ENCODE measurements at places on chromosomes 11 and 22.

GRCh38 chr11:122617926-122618325 lies 37.6 kb upstream of the UBASH3B start:
- no peak for DNase-seq

DNA sequence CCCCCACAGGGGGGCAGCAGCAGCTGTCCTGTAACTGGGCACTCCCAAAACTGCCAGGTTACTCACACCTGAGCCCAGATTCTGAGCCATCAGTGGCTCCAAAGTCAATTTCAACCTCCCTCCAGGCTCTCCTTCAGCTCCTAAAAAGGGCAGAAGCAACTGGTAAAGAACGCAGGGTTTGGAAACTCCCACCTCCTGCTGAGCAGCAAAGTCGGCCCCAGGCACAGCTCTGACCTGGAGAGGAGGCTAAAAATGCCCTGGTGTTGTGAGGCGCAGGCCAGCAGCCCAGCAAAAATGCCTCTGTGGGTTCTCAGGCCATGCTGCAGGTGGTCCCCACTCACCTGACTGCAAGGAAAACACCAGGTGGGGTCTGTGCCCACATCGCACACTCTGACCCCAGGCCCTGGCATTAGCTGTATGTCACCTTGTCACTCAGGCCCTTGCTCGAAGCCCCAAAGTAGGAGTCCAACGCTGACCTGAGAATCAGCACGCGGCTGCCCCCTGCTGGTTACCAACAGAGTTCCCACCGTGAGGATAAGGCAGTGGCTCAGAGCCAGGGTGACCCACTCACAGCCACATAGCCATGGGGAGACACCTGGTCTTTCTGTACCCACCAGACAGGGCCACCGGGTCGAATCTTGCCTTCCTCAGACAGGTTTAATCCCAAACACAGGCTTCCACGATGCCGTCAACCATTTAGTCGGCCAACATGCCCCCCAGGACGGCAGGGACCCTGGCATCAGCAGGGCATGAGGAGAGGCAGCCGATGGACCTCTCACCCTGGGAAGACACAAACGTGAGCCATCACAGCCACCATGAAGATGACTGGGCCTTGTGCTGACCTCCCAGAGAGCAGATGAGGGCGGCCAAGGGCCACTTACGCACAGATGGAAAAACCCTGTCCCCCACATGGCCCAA lies 11.1 kb downstream of the POLR3H start:
- peak; percentile 61 for DNase-seq

GRCh38 chr11:66015454-66015881 lies 3.7 kb downstream of the CST6 start:
- no peak for DNase-seq

GRCh38 chr11:122304306-122304705 lies 188.3 kb upstream of the BLID start:
- DNase-seq, result no peak

DNA sequence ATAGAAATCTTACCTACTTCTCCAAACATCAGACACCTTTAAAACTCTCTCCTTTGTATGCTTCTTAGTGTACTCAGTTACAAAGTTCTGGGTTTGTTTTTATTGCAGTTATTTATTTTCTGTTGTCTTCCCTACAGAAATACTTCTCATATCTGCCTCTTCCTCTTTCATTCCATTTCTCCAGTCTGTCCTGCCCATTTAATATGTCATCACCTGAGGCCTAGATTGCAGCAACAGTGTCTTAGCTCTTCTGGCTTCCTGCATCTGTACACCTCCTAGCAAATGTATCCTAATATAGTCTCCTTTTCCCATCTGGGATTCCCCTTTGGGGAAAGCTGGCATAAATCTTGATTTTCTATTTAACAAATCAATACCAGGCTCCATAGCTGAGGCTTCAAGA lies 34.9 kb upstream of the PCF11 start:
- no peak for DNase-seq

DNA sequence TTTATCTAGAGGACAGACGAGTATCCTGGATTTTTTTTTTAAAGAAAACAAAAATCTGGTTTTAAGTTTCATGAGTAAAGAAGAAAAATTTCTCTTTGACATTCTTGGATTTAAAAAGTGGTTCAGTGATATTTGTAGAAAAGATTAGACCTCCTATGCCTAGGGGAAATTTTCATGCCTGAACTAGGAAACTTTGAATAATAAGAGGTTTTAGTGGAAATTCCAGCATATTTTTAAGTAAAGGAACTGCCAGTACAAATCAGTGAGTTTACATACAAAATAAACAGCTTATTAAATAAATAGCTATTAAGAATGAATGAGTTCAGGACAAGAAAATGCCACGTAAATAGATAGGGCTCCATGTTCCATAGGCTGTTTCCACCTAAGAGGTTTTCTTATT lies 17.5 kb downstream of the JAM3 start:
- no peak for DNase-seq

DNA sequence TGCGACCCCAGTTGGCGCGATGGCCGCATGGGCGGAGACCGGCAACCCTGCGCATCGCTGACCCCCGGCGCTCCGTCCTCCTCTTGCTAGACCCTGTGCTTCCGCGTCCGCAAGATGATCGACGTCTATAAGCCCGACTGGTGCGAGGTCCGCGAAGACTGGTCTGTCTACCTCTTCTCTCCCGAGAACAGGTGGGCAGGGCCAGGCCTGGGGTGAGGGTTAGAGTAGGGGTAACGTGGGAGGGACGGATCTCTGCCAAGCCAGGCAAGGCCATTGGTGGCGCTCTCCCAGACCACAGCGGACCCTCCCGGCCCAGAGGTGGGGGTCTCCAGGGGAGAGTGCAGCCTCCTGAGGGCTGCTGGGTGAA lies 92.1 kb downstream of the CACNA1I start:
- no peak for DNase-seq

GRCh38 chr11:61151545-61152252 lies 9.5 kb downstream of the VPS37C start:
- DNase-seq, result no peak

GRCh38 chr11:28924004-28924403 lies 815.8 kb downstream of the METTL15 start:
- no peak for DNase-seq

DNA sequence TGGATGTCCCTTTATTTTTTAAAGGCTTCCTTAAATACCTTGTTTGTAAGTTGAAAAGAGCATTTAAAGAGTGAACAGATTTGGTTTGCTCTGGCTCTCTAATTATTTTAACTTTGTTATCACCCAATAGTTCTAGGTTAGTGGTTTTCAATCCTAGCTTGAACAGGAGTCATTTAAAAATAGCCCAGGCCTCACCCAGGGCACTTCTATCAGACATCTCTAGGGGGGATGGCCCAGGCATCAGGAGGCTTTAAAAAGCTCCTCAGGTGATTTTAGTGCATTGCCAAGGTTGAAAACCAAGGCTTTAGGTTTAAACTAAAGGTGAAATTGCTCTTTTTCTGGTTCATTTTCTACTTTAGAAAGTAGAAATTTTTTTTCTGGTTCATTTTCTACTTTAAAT lies 8.3 kb downstream of the CAT start:
- DNase-seq, result no peak

GRCh38 chr22:31148953-31149627 lies 8.8 kb upstream of the PLA2G3 start:
- no peak for DNase-seq

GRCh38 chr22:33081686-33082590 lies 23.8 kb upstream of the SYN3 start:
- DNase-seq, result no peak

- DNase-seq, result peak; percentile 77
Measured at GRCh38 chr22:39940757-39941305, 19.4 kb upstream of the TMA7B start.

DNA sequence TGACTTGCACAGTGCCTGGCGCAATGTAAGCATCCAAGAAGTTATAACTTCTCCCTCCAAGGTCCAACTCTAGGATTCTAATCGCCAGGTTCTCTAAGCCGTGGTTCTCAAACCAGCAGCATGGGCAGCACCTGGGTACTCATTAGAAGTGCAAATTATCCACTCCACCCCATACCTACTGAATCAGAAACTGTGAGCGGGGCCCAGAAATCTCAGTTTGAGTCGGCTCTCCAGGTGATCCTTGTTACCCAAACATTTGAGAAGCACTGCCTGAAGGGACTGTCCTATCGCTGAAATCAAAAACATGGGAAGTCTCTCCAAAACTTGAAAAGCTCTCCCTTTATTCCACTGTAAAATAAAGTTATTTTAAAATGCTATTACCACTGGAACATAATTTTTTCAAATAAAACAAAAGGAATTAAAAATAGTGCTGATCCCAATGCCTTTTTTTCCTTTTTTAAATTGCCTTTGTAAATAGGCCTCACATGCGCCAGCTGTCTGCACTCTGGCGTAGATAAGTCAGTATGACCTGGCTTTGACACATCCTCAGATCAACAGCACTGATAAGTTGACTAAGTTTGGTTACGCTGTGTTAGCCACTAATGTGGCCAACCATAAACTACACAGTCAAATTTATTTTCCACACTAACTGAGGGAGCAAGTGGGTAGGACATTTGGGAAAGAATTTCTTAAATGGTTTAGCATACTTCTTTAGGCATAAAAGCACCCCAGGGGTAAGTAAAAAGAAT lies 8.4 kb upstream of the CTR9 start:
- DNase-seq, result peak; percentile 60

GRCh38 chr22:25366408-25366807 lies 147.0 kb downstream of the CRYBB2 start:
- DNase-seq, result no peak

DNA sequence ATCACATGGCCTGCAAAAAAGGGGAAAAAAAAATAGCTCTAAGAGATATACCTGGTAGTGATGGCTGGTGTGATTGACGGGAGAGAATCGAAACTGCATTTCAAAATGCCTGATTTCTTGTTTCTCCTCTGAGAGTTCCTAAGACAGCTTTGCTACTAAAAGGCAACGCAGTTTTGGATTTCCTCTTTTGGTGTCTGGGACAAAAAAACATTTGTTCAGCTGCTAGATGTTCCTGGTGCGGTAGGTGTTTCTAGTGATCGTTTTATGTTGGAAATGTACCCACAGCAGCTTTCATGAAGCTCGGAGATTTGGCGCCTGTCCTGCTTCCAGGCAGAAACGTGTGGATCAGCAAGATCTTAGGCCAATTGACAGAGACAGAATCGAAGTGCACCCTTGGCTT lies 18.1 kb downstream of the P2RX3 start:
- DNase-seq, result no peak

DNA sequence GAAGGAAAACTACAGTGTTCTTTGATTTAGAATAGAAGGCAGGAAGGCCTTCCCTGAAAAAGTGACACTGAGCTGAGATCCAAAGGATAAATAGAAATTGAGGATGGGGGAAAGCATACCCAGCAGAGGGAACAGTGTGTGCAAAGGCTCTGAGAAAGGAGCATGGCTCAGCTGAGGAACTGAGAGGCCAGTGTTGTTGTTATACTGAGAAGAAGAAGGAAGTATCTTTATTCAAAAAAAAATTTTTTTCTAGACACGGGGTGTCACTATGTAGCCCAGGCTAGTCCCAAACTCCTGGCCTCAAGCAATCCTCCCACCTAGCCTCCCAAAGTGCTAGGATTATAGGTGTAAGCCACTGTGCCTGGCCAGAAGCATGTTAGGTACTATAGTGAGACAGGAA lies 3.5 kb upstream of the PIK3C2A start:
- DNase-seq, result no peak

GRCh38 chr11:13463779-13464290 lies 813 bp upstream of the BTBD10 start:
- no peak for DNase-seq

GRCh38 chr22:24494528-24495364 lies at the start of gene UPB1:
Gene UPB1, plus strand, starts transcription at chr22:24495332. Its CDS starts 72 bp downstream, at chr22:24495404.
- DNase-seq, result no peak

GRCh38 chr11:134794192-134794591 lies 382.1 kb upstream of the B3GAT1 start:
- DNase-seq, result no peak

- no peak for DNase-seq
Measured at GRCh38 chr11:116193321-116194131, 579.3 kb downstream of the BUD13 start.

DNA sequence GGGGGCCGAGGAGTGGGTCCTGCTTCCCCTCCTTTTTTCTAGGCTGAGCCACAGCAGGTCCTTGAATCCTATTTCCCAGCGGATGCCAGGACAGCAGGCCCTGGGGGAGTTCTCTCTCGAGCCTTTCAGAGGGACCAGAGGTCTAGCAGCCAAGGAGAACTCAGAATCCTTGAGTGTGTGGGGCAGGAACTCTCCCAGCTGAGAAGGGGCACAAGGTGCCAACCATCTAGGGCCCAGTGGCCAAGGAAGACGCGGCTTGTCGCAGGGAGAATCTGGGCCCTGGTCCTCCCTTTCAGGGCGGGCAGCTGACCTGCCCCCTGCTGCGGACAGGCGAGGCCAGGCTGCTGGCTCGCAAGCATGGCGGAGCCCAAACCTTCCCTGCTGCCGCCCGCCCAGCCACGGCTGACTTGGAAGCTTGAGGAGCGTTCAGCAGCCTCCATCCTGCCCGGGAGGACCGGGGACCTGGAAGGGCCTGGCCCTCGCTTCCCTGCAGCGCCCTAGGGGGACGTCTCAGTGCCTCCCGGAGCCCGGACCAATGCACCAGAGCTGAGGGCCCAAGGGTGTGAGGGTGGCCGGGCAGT lies 972 bp upstream of the TSSC4 start:
- no peak for DNase-seq

DNA sequence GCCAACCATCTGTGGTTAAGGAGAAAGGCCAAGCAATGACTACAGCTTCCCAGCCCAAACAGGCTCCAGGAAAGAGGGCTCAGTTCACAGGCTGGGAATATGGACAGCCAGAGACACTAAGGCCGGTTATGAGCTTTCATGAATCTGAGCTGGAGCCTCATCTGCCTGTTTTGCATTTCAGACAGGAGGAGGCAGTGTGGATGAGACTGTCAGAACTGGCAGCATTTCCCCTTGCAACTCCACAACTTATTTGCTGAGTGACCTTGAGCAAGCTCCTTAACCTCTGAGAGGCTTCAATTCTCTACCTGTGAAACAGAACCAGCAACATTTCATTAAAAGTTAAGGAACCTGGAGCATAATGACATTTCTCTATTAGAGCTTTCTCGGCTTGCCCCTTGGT lies 264.0 kb downstream of the ETS1 start:
- peak; percentile 74 for DNase-seq

GRCh38 chr11:21975242-21975641 lies 217.6 kb upstream of the ANO5 start:
- DNase-seq, result no peak

DNA sequence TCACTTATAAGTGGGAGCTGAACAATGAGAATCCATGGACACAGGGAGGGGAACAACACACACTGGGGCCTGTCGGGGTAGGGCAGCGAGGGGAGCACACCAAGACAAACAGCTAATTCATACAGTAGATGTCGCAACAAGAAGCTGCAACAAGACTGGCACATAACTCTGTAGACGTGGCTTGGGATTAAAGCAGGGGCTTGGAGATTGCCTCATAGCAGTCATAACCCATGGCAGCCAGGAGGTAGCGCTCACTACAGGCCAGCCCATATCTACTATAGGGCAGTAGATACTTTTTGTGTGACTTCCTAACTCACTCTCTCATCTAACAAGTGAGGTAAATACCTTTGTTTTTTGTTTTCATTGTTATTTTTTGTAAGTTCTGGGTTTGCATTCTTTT lies 1.7 kb upstream of the OR9G4 start:
- no peak for DNase-seq

DNA sequence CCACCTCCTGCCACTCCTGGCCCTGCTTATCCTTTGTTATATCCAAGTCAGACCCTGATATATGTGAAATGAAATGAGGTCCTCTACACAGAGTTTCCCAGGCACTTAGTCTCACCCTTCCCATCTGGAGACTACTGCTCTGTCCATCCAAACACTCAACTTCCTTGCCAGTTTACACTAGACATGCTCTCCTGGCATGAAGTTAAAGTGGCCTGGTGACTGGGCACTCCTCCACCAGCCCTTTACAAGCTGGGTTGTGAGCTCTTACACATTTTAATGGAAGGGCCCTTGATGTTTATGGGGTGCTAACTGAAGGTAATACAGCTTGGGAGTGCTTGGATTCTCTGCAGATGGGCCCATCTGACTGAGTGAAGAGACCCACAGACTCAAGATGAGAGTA lies 216.1 kb upstream of the NARS2 start:
- DNase-seq, result no peak
